ENCODE measurements at places on chromosomes 16 and 17.
A peak's percentile ranks its signal among the peaks of the same experiment; 100 is the strongest.

- H3K4me3 ChIP-seq: no peak overlapping the region
- peak; percentile 56 for DNase-seq
- no peak overlapping the region for H3K27ac ChIP-seq
- H3K4me1 ChIP-seq: peaks cover 12% of the 10 kb centered on the region
These were observed 12.4 kb upstream of the MAP2K6 start for GRCh38 chr17:69402052-69402451.

DNA sequence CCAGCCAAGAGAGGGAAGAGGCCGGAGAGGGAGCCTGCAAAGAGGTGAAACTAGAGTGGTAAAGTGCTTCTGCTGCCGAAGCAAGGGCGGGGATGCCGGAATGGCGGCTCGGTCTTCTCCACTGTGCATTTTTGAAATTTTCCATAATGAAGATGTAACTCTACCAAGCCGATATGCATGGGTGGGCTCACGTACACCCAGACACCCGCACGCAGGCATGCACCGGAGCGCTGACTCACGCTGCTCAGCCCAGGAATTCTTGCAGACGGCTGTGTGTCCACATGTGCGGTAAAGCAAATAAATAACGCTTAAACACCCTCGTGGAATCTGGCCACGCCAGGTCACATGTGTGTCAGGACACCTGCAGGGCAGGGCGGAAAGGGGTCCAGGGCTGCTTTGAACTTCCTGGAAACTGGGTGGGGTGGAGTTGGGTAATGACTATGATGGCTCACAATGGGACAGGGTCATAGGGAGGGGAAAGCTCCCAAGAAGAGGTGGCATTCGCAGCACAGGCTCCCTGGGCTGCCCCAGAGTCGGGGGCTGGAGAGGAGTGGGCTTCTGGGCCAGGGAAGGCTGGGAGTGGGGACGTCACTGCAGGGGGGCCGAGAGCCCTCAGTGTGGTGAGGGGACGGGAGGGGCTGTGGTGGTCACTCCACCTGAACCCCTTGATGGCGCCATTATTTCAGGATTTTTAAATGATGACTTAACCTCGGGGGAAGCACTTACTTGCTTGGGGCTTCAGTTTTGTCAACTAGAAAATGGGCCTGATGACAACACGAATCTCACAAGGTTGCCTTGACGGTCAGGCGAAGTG is 265.5 kb downstream of the PARN start:
- H3K4me3 ChIP-seq: peak overlapping the region; percentile 63
- H3K27me3 ChIP-seq: no peaks in the 10 kb centered on the region
- H3K4me1 ChIP-seq: peaks cover 22% of the 10 kb centered on the region
- peaks cover 5% of the 10 kb centered on the region for H3K36me3 ChIP-seq
- H3K27ac ChIP-seq: no peak overlapping the region

DNA sequence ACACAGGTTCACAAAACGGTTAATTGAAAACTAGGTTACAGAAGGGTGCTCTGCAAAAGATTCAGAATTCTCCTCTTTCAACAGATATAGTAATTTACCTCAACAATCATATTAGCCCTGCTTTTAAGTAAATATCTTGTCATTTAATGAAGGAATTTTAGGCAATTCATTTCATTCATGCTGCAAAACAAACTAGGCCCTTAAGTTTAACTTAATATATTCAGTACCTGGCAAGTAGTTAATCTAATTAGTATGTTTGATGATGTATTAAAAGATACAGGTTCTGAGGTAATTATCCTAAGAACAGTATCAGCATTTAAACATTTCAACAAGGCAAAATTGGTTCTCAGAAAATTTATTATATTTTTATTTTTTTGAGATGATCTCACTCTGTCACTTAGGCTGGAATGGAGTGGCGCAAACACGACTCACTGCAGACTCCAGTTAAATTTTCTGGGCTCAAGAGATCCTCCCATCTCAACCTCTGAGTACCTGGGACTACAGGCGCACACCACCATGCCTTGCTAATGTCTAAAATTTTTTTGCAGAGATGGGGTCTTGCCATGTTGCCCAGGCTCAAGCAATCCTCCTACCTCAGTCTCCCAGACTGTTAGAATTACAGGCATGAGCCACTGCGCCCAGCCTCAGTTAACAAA is 44.9 kb downstream of the SMURF2 start:
- no peak overlapping the region for H3K4me3 ChIP-seq
- no peak for DNase-seq
- H3K27me3 ChIP-seq: no peaks in the 10 kb centered on the region
- no peaks in the 10 kb centered on the region for H3K36me3 ChIP-seq

GRCh38 chr17:47270946-47271705 is 17.5 kb downstream of the ITGB3 start:
- H3K27me3 ChIP-seq: no peaks in the 10 kb centered on the region
- H3K4me1 ChIP-seq: peaks cover 15% of the 10 kb centered on the region
- no peak for DNase-seq
- H3K36me3 ChIP-seq: no peaks in the 10 kb centered on the region
- H3K27ac ChIP-seq: no peak overlapping the region
- no peak overlapping the region for H3K4me3 ChIP-seq

- peaks cover 4% of the 10 kb centered on the region for H3K4me1 ChIP-seq
- no peak for DNase-seq
- H3K36me3 ChIP-seq: peaks cover 16% of the 10 kb centered on the region
- no peak overlapping the region for H3K27ac ChIP-seq
These were observed 49.0 kb upstream of the ZNF750 start for GRCh38 chr17:82888583-82889495.

DNA sequence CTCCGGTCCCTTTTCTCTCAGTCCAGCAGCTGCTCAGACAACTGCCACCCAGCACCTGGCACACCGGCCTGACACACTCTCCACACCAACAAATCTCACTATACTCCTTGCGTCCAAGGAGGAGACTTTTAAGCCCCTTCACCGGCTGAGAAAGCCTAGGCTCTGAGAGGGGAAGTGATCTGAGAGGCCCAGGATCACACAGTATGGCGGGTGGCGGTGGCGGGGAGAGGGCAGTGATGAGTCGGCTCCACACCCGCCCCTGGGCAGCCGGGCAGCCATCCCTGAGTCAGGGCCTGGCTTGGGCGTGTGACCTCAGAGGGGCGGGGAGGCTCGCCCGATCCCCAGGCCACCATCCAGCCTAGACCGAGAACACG is 569 bp downstream of the FLII start:
- DNase-seq: peak; percentile 78
- no peaks in the 10 kb centered on the region for H3K27me3 ChIP-seq
- peaks cover 48% of the 10 kb centered on the region for H3K36me3 ChIP-seq
- peak overlapping the region; percentile 91 for H3K4me3 ChIP-seq
- H3K27ac ChIP-seq: peak overlapping the region; percentile 73

GRCh38 chr17:34825102-34825501 is 136.2 kb downstream of the CCT6B start:
- no peak overlapping the region for H3K4me3 ChIP-seq
- H3K36me3 ChIP-seq: no peaks in the 10 kb centered on the region
- no peaks in the 10 kb centered on the region for H3K4me1 ChIP-seq
- H3K27me3 ChIP-seq: no peaks in the 10 kb centered on the region

DNA sequence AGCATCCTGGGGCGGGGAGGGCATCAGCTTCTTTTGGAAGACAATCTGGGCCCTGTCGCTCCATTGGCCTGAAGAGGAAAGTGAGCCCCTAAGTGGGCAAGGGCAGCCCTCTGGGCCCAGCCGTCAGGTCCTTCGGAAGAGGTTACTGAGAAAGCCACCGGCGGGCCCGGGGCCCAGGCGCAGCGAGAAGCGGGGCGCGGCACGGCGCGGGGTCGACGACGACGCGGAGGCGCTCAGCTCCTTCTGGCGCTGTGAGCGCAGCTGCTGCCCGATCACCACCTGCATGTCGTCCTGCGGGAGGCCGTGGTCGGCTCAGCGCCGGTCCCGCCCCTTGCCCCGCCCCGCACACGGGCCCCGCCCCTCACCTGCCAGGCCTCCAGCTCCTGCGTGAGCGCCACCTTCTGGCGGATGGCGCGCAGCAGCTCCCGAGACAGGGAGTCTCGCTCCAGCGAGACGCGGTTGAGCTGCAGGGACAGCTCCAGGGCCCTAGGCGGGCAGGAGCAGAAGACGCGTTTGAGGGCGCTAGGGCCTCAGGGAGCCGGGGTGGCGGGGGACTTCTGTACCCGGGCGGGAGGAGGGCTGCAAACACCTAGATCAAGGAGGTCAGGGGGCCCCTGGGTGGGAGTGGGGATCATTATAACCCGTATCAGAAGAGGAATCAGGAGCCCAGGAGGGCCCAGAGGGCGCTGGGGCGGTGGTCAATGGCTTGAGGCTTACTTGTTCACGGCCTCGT is 4.3 kb downstream of the THOC6 start:
- no peak overlapping the region for H3K27ac ChIP-seq
- peaks cover 40% of the 10 kb centered on the region for H3K36me3 ChIP-seq
- peaks cover 11% of the 10 kb centered on the region for H3K27me3 ChIP-seq

GRCh38 chr17:32936894-32937500 is 9.0 kb downstream of the TMEM98 start:
- H3K27ac ChIP-seq: no peak overlapping the region
- H3K4me1 ChIP-seq: peaks cover 6% of the 10 kb centered on the region
- H3K4me3 ChIP-seq: no peak overlapping the region
- DNase-seq: peak; percentile 58
- no peaks in the 10 kb centered on the region for H3K27me3 ChIP-seq

DNA sequence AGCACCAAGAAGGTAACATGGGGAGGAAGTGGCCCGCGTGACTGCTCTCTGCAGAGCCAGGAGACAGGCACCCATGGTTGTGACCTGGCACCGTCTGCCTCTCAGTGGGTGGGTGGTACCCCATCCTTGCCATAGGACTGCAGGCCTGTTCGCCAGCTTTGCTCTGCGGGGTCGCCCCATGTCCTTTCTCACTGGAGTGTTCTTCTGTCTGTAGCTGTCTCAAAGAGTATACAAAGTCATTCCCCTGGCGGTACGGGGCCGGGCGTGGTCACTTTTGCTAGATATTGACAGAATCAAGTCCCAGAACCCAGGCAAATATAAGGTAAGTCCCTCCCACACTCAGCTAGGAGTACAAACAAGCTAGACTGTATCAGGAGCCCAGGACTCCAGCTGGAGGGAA is 6.0 kb downstream of the TBC1D26 start:
- H3K36me3 ChIP-seq: no peaks in the 10 kb centered on the region
- H3K4me1 ChIP-seq: no peaks in the 10 kb centered on the region
- H3K27me3 ChIP-seq: no peaks in the 10 kb centered on the region
- H3K4me3 ChIP-seq: no peak overlapping the region
- no peak for DNase-seq

DNA sequence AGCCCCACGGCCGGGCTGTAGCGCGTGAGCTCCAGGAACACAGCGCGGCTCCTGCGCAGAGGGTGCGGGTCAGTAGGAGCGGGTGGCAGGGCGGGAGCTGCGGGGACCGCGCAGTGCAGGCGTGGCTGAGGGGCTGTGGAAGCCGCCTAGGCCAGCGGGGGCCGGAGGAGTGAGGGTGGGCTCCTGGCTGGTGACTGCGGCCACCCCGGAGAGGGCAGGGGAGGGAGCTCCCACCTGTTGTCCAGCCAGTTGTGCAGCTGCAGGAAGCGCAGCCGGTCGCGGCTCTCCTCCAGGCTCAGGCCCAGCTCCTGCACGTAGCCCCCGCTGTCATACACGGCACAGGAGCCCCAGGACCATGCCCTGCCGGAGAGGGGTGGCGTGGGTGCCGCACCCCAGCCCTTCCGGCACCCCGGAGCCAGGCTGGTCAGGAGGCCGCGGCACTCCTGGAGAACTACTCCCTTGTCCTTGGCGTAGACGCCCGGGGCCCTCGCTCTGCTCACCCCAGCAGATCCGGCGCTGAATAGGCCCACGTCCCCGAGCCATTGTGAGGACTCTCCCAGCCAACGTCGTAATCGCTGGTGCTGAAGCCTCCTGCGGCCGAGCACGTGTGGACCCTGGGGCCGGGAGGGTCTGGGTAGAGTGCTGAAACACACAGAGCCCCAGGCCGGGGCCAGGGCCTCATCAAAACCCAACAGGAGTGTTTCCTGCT is 43.9 kb downstream of the TSC2 start:
- H3K4me3 ChIP-seq: no peak overlapping the region
- H3K4me1 ChIP-seq: peaks cover 4% of the 10 kb centered on the region
- peaks cover 52% of the 10 kb centered on the region for H3K36me3 ChIP-seq
- no peaks in the 10 kb centered on the region for H3K27me3 ChIP-seq

- H3K27me3 ChIP-seq: peaks cover 12% of the 10 kb centered on the region
- H3K4me3 ChIP-seq: no peak overlapping the region
- H3K27ac ChIP-seq: no peak overlapping the region
These were observed 981 bp downstream of the KCNH4 start for GRCh38 chr17:42179911-42180410.

- peak overlapping the region; percentile 21 for H3K4me3 ChIP-seq
- DNase-seq: no peak
- H3K36me3 ChIP-seq: peaks cover 40% of the 10 kb centered on the region
- H3K27me3 ChIP-seq: no peaks in the 10 kb centered on the region
- H3K27ac ChIP-seq: peak overlapping the region; percentile 77
- peaks cover 28% of the 10 kb centered on the region for H3K4me1 ChIP-seq
These were observed 11.8 kb downstream of the LASP1 start for GRCh38 chr17:38881600-38882191.

DNA sequence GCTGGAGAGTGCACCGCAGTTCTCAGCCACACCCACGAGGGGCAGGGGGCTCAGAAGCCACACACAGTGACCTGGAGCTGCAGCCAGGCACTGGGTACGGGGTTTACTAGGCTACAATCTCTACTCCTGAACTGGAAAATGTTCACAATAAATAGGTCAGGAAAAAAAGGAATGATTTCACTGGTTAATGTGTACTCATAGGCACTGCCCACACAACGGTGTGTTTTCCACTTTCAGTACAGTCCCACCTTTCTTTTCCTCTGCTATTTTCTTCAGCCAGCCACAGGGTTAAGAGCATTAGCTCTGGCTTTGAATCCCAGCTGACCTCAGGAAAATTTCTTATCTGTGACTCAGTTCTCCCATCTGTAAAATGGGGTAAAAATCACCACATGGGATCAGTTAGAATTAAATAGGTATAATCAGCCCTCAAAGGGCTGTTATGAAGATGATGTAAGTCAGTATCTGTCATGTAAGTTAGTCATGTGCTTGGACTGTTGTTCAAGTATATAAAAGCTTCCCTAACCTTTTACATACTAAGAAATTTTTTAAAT is 35.7 kb downstream of the ZCCHC14 start:
- peak overlapping the region; percentile 73 for H3K27ac ChIP-seq
- DNase-seq: no peak
- H3K4me3 ChIP-seq: peak overlapping the region; percentile 18
- peaks cover 46% of the 10 kb centered on the region for H3K36me3 ChIP-seq
- no peaks in the 10 kb centered on the region for H3K27me3 ChIP-seq

DNA sequence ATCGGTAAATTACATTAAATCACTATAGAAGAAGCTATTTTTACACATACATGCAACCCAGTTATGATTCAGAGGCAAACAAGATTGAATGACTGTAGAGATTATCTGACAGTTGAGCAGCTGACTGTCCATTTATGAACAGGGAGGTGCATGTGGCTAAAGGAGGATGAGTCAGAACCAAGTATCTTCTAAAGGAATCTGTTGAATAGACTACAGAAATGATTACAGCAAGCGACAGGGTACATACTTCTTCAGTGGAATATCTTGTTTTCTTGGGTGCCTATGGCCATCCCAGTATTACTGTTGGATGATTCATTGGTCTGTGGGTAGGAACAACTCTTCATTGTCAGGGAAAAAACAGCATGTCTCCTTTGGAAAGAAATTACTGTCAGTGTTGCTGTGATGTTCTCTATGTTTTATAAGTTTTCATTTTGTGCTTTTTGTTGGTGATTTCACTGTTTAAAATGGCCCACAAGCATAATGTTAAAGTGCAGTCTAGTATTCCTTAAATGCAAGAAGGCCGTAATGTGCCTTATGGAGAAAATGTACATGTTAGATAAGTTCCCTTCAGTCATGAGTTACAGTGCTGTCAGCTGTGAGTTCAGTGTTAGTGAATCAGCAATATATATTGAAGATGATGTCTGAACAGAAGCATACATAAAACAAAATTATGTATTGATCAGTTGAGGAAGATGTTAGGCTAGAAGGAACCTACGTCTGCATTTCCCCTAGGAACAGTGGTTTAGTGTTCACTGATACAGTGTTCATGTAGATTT is 27.0 kb downstream of the CBFB start:
- peaks cover 35% of the 10 kb centered on the region for H3K36me3 ChIP-seq
- H3K4me3 ChIP-seq: peak overlapping the region; percentile 11
- no peaks in the 10 kb centered on the region for H3K27me3 ChIP-seq
- H3K27ac ChIP-seq: peak overlapping the region; percentile 81
- DNase-seq: peak; percentile 81
